ENCODE measurements at places on chromosomes 6 and 20.

DNA sequence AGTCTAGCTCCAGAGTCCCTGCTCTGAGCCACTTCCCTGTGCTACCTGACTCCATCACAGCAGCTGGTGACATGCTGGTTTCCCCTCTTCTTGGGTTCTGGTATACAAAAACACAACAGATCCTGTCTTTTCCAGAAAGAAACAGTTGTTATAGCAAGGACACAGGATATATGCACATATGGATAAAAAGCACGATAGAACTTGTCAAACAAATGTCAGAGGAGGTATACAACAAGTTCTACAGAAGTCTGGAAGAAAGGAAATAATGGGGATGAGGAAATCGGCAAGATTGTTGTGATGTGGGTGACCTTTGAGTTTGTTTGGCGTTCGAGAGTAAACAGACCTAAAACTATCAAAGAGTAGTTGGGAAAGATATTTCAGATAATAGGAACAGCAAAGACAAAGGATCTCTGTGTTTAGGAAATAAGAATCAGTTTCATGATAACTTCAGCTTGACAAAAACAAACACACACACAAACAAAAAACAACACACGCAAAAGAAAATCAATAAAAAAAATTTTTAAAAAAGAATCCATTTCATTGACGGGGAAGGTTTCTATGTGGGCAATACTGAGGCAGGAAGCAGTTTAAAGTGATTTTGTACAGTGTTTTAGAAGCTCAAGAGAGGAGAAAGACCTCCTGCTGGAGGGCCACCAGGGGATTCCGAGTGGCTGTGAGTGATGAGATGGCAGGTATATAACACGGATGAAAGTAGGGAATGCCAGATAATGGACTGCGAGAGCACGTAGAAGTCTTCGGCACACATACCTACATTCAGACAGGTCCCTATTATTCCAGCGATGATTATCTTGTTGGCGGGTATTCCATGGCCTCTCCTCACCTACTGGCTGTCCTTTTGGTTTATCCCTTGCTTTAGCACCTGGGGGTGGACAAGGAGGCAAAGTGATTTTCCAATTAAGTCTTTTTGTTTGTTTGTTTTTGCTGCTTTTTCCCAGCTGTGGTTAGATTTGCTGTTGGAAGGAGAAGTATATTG, 174.9 kb downstream of the HS3ST5 start:
- DNase-seq, result no peak

DNA sequence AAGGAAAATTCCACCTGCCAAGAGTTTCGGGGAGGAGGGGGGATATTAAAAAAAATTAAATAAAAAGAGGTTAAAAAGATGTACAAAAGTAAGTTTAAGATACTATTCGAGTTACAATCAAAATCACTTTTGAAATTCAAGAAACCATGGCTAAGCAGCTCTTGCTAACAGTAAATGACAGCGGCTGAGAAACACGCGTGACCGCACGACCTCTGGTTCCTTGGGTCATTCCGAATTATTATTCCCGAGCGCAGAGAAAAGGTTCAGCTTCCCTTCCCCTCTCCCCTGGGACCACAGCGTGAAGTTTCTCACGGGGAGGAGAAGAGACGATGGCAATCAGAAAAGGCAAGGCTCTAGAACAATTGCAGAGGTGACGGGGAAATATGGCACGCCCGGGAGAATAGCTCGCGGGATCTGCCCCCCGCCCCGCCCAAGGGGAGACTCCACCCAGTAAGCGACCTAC, 496 bp downstream of the TMEM242 start:
- DNase-seq, result no peak

DNA sequence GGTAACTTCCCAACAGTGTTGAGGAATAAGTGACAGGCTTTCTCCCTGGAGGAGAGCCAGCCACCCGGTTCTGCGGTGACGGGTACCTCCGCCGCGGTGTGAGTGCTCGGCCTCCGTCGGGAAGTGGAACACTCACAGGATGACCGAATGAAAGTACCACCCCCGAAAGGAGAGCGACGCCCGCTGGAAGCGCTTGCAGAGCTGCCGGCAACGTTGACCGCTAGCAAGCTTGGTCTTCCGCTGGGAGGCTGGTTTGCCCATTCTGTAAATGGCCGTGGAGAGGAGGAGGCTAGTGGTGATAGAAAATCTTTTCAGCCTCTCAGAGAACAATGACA, 614 bp upstream of the TMEM242 start:
- no peak for DNase-seq

- DNase-seq, result no peak
Observed at GRCh38 chr20:60211618-60212463, 253.6 kb downstream of the CDH26 start.

DNA sequence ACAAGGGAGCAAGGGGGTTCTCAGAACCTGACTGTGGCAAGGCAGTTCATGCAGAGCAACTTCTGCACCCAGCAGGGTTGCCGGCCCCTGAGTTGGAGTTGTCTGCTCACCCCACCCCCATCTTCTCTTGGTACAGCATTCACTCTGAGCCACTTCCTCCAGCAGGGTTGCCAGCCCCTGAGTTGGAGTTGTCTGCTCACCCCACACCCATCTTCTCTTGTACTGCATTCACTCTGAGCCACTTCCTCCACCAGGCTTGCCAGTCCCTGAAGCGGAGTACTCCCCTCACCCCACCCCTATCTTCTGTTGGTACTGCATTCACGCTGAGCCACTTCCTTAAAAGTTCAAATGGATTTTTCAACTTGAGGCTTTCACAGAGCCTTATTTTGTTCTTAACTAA, 79.7 kb upstream of the SYNDIG1 start:
- DNase-seq, result no peak
